ENCODE measurements at places on chromosomes 5 and 9. TPM values are rescaled to one million over a fixed set of nuclear protein-coding genes. Genes with fewer than 3 reads are reported as not detected.

ZDHHC11B gene
- total RNA-seq = 7.5 TPM

UHRF2 gene
- total RNA-seq = 15.2 TPM

HRCT1 gene
- total RNA-seq = 4.9 TPM

DNA sequence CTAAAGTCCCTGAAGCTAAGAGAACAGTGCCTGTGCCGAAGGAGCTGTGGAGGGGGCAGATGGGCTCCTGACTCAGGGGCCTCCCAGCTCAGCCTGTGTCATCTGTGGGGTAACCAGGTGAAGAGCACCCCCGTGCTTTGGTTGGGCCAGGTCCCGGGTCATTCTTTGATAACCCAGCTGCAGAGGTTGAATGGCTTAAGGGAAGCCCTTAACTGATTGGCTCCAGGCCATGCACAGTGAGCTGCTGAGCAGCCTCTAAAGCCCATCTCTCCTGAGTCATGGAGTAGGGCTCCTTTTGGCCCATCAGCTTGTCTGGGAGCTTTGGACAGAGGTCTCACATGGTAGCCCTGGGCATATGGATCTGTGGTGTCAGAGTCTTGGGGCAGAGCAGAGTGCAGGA lies 28.7 kb downstream of the COL27A1 start:
- no peak for DNase-seq

SURF2 gene
- total RNA-seq = 45.9 TPM

DAP gene
- total RNA-seq = 34.6 TPM

DNA sequence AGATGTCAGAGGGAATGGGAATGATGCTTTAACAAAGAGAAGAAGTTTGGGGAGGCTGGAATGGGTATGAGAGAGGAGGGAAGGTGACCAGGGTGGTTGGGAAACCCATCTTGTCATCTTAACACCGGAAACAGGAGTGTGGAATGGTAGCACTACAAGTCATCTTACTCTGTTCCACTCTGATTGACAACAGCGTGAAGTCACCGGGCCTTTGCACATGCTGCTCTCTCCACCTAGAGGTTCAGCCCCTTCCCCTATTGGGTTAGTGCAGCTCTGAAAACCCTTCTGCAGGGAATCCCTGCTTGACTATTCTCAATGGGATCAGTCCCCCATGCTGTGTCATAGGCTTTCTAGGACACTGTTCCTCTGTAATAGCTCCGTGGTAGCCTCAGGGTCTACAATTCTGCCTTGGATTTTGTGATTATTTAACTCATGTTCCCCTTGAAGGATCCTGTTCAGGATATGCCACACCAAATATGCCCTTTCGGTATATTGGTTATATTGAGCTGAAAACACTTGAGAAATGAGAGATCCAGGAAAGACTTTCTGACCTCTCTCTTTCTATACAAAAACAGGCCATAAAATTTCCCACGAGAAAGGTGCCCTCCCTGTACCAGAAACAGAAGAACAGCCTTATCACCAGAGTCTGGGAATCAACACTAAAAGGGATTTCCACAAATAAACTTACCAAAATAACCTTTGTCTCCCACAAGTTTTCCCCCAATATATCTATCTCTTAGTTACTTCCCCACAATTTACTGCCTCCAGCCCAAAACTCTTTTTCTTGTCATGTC lies 86.3 kb downstream of the TLE1 start:
- no peak for DNase-seq

ANXA2R gene
- 0.63 TPM for total RNA-seq

OR1N2 gene
- not detected for total RNA-seq

PTPN3 gene
- total RNA-seq = 7.9 TPM

All from right atrium auricular region (tissue), 2 donors.